NCI-H526 (cell line): ENCODE measurements at places on chromosomes 11 and 22.
A peak's percentile ranks its signal among the peaks of the same experiment; 100 is the strongest.

DNA sequence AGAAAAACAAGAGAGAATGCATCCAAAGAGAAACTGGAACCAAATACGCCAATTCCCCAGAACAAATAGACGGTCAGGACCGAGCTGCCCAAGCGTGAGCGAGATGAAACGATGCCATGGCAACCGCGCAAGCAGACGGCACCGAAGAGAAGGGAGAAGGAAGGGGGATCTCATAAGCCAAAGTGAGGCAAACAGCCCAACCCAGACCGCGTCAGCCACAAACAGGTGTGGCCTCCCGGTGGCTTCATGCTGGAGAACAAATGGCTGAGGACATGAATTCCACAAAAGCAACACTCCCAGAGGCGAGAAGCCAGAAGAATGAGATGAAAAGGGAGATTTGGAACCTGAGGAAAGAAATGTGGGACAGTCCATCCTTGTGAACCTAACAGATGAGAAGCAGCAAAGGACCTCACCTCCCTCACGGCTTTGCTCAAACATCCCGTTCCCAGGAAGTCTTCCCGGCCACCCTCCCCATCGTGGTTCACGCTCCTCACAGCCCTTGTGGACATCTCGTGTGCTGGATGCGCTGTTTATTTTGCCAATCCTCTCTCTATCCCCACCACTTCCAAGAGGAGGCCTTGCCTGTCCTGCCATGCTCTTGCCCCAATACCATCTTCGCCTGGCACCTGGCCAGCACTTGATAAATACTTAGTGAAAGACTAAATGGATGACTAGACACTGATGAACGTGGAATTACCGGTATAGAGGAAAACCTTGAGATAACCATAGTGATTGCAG lies 89.1 kb upstream of the RTL6 start:
- peak; percentile 34 for DNase-seq

DNA sequence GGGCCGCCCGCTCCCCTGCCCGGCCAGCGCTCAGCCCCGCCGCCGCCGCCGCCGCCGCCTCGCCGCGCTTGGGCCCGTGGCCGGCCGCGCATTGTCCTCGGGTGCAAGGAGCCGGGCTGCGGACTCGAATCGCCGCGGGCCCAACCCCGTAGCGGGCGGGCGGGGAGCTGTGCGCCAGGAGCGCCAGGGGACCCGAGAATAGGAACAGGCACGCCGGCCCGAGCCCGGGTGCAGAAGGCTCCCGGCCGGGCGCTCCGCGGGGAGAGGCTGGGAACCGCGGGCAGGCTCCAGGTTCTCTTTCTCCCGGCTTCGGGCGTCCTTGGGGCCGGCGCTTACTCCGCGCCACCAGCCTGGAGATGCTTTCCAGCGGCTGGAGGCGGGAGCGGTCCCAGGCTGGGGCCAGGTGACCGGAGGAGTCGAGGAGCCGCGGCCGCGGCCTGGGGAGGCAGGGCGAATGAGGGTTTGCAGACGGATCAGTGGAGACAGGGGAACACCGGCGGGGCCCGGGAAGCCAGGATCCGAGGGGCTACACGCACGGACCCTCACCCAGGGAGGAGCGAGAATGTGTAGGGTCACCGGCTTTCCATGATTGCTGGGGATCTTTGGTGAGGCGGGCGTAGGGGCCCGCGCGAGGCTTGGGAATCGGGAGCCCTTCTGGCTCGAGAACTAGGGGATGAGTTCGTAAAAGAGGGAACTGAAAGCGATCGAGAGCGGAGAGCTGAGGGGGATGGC lies 726 bp downstream of the PKNOX2 start:
- peak; percentile 93 for DNase-seq

DNA sequence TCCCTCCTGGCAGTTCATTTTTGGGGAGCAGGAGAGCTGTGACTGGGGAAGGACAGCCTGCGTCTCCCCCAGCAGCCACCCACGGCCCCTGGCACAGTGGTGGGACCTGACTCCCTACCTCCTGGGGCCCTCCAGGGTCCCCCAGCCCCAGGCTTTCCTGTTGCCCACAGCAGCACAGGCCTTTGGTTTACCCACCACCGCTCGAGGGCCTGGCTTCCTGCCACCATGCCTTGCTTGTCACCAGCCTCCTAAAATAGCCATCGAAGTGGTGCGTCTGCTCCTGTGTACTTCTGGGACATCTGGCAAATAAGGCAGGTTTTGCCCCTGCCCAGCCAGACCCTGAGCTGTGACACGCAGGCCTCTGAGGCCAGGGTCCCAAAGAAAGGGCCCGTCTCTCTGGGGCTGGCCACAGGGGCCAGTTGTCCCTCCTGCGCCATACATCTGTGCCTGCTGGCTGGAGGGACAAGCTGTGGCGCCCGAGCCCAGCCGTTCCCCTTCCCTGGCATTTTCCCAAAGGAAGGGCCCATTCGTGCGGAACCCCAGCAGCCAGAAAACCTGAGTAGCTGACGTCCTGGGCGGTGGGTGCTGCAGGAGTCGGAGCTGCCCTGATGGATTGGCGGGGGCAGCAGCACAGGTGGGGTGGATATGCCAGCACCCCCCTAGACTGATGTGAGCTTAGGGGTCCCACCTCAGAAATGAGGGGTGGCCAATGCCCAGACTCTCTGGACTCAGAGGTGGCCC lies 14.6 kb downstream of the PHLDA2 start:
- DNase-seq, result no peak

- DNase-seq, result no peak
These were observed 9.4 kb upstream of the CALCA start for GRCh38 chr11:14981507-14981906.

DNA sequence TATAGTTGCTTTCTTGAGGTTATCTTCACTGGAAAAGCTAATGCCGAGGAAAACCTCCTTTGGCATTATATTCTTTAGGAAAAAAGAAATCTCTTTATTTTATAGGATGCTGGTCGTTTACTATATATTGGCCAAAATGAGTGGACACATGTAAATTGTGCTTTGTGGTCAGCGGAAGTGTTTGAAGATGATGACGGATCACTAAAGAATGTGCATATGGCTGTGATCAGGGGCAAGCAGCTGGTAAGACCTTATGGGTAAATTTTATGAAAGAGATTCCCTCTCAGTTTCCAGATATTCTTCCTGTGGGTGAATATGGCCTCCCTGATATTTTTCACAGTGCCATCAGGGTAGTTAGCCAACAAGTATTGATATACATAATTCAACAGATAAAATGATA lies 29.4 kb upstream of the TTC36 start:
- no peak for DNase-seq

- no peak for DNase-seq
These were observed 33.8 kb upstream of the PARVA start for GRCh38 chr11:12343526-12343925.

GRCh38 chr11:131889146-131889577 lies 518.7 kb downstream of the NTM start:
- DNase-seq, result no peak

DNA sequence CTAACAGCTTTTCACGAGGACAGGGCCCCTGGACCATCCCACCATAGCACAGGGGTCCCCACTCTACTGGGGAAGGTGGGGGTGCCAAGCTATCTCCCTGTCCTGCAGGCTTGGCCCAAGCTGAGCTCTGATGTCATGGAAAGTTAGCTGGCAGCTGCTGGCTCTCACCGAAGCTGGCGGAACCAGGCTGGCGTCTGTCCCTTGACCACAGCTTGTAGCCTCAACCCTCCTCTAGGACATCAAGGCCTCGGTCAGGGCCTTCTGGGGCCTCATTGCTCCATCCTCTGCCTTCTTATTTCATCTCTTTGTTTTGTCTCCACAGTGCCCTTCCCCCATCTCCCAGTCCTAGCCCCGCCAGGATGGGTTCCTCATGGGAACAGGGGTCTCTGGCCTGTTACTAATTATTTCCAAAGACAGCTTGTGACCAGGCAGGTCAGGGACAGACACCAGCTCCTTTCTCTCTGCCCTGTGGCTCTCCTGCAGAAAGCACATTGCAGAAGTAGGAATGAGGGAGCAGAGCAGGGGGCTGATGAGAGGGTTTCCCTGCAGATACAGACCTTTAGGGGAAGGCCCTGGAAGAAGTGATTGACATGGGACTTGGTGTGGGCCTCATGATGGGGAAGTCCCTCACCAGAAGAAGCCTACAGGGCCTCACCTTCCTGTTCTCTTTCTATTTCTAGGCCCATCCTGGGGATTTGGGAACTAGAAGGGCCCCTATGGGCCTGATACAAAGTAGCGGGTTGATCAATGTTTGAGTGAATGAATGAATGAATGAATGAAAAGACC lies 97.5 kb upstream of the ALX4 start:
- no peak for DNase-seq

DNA sequence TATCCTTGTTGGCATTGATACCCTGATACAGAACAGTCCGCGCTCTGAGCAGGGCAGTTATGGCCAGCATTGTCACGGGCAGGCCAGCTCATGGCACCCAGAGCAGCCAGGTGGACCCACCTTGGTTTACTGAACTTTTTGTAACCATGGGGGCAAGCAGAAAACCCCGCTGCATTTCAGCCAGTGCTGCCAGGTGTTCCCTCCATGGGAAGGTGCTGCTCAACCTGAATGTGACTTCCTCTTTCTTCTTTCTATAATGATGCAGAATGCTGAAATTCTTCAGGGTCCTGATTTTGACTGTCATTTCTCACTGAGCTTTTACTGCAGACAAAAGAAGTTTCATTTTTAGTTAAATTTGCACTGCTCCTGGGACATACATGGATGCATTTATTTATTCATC lies 35.6 kb upstream of the CABP7 start:
- DNase-seq, result no peak

GRCh38 chr11:75532200-75533048 lies 6.7 kb upstream of the GDPD5 start:
- DNase-seq, result peak; percentile 89

- DNase-seq, result no peak
These were observed 361.3 kb downstream of the GRM5 start for GRCh38 chr11:88704485-88704884.

DNA sequence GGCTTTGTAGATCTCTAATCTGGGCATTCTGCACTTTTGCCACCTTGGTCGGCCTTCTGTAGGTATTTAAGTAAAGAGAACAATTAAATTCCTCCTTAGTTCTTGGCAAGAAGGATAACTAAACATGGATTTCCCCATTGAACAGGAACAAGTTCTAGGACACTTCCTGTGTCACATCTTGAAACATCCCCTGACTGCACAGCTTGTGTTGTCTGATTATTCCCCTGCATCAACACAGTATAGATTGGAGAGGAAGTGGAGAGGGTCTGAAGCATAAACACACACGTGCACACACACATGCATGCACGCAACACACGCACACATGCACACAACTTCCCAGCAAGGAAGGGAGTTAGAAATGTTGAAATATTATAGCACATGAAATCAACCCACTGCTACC lies 8.6 kb downstream of the ISX start:
- DNase-seq, result no peak

DNA sequence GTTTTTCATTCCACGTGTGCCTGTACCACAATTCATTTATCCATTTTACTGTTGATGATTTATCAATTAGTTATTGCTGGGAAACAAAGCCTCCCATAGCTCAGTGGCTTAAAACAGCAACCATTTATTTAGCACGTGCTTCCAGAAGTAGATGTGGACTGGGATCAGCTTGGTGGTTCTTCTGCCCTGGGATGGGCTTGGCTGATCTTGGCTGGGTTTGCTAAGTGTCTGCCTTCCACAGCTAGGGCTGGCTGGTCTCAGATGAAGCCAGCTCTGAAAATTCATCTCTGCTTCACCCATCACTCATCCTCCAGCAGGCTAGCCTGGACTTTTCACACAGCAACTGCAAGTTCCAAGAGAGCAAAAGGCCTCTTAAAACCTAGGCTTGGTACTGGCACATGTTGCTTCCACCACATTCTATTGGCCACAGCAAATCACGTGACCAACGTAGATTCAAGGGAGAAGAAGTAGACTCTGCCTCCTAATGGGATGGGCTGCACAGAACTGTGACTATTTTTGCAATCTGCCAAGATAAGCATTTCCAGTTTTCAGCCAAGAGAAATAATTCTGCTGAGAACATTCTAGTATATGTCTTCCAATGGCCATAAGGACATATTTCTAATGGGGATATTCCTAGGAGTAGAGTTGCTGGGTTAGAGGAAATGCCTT lies 124.9 kb downstream of the MN1 start:
- no peak for DNase-seq

DNA sequence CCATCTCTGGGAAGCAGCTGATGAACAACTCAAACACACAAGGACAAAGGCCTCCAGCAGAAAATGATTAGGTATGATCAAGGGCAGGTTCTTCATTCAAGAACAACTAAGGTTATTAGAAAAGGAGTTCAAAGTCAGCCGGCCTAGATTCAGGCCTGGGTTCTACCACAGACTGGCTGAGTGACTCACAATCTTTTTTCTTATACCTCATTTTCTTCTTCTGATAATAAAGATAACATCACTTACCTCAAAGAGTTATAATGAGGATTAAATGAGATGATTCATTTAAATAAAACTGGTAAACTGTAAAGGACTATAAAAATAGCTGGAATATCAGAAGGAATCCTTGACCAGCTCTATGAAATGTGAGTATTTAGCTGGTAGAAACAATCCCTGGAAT lies 49.3 kb upstream of the PPP2R1B start:
- DNase-seq, result no peak

GRCh38 chr11:33376331-33377310 lies 119.4 kb downstream of the HIPK3 start:
- peak; percentile 25 for DNase-seq

- no peak for DNase-seq
These were observed 26.4 kb upstream of the PANX2 start for GRCh38 chr22:50144005-50144614.

- DNase-seq, result no peak
These were observed 2.8 kb downstream of the FLRT1 start for GRCh38 chr11:64038500-64038899.

GRCh38 chr11:29364006-29364405 lies 652.8 kb downstream of the KCNA4 start:
- DNase-seq, result no peak

DNA sequence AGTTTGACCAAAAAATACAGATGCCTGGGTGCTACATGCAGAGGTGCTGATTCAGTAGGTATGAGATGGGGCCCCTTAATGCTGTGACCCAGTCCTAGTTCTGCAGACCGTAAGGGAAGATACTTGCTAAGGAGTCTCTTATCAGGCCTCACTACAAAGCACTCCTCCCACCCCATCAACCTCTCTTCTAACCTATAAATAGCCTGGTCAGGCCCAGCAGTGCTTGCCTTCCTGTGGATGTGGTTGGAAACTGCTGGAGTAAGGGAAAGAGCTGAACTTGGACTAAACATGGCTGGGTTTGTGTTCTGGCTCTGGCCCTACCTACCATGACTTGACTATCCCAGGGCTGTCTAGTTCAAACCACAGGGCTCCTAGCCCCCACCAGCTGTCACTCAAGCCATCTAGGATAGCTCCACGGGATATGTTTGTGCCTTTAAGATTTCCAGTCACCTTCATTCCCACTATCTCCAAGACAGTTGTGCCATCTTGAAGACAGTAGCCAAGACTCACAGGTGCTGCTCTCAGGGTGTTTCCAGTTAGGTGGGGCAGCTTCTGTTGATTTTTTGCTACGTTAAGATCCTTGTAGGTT lies 9.5 kb upstream of the DKK3 start:
- DNase-seq, result no peak
